ENCODE measurements at places on chromosomes 12 and 14. TPM values are rescaled to one million over a fixed set of nuclear protein-coding genes. Genes with fewer than 3 reads are reported as not detected.

- no peak for DNase-seq
- H3K27me3 ChIP-seq = no peaks in the 10 kb centered on the region
- no peak overlapping the region for H3K27ac ChIP-seq
- no peak overlapping the region for H3K4me3 ChIP-seq
- H3K36me3 ChIP-seq = no peaks in the 10 kb centered on the region
Observed at GRCh38 chr12:94743174-94743573, 92.8 kb upstream of the TMCC3 start.

GRCh38 chr14:101879529-101880336 is 84.6 kb upstream of the DYNC1H1 start:
- DNase-seq = no peak
- H3K4me1 ChIP-seq = peaks cover 22% of the 10 kb centered on the region
- H3K27ac ChIP-seq = no peak overlapping the region
- no peak overlapping the region for H3K4me3 ChIP-seq
- no peaks in the 10 kb centered on the region for H3K36me3 ChIP-seq

DNA sequence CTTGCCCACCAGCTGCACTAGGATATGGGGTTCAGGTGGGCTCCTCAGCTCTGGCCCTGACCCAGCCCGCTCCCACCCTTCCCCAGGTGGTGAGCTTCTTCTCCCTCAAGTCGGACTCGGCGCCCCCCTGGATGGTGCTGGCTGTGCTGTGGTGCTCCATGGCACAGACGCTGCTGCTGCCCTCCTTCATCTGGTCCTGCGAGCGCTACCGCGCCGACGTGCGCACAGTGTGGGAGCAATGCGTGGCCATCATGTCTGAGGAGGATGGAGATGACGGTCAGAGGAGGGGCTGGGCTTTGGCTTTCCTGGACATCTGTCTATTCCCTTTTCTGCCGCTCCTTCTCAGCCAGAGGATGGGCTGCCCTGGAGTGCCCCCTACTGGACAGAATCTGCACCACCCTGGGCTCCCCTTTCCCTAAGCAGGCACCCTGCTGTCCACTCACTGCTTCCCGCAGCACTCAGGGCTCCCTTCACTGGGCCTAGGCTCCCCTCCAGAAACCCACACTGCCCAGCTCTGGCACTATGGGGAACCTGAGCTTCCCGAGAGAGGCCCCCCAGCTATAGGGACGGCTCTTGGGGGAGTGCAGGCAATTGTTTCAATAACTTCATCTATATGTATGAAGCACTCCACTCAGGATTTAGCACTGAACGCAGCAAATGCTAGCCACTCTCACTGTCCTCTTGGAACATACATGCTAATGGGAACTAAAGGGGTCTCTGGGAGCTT is 2.6 kb upstream of the P3H3 start:
- no peak for DNase-seq
- H3K27ac ChIP-seq = peak overlapping the region; percentile 20
- no peaks in the 10 kb centered on the region for H3K27me3 ChIP-seq

GRCh38 chr14:61466249-61466904 is 145.0 kb downstream of the PRKCH start:
- no peak overlapping the region for H3K4me3 ChIP-seq
- no peak for DNase-seq
- H3K4me1 ChIP-seq = peaks cover 62% of the 10 kb centered on the region

- H3K27me3 ChIP-seq = no peaks in the 10 kb centered on the region
- no peak for DNase-seq
- H3K27ac ChIP-seq = no peak overlapping the region
- no peaks in the 10 kb centered on the region for H3K36me3 ChIP-seq
Observed at GRCh38 chr12:24488091-24488596, 460.8 kb downstream of the BCAT1 start.

DNA sequence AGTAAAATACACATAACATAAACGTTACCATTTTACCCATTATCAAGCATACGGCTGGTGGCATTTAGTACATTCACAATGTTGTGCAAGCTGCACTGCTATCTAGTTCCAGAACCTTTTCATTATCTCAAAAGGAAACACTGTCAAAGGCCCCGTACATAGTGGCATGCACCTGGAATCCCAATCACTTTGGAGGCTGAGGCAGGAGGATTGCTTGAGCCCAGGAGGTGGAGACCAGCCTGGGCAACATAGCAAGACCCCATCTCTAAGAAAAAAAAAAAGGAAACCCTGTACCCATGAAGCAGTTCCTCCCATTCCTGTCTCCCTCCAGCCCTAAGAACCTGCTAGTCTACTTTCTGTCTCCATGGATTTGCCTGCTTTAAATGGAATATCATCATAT is 7.4 kb upstream of the HVCN1 start:
- no peaks in the 10 kb centered on the region for H3K36me3 ChIP-seq
- no peak for DNase-seq
- H3K4me3 ChIP-seq = no peak overlapping the region
- H3K27me3 ChIP-seq = no peaks in the 10 kb centered on the region
- H3K4me1 ChIP-seq = peaks cover 11% of the 10 kb centered on the region

DNA sequence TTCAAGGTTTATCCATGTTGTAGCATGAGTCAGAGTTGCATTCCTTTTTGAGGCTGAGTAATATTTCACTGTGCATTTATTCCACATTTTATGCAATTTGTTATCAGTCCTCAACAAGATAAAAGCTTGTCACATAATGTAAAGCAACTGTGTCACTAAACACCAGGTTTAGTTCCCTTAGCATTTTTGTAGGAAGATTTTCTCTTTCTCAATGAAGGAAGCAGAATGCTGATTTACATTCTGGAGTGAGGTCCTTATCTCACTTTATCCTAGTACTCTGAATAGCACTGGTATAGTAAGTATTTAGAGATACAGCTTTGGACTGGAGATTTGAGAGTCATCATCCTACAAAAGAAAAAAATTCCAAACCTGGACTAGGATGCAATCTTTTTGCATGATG is 9.8 kb upstream of the EXD2 start:
- no peaks in the 10 kb centered on the region for H3K27me3 ChIP-seq
- no peaks in the 10 kb centered on the region for H3K4me1 ChIP-seq
- H3K27ac ChIP-seq = no peak overlapping the region
- no peaks in the 10 kb centered on the region for H3K36me3 ChIP-seq

DNA sequence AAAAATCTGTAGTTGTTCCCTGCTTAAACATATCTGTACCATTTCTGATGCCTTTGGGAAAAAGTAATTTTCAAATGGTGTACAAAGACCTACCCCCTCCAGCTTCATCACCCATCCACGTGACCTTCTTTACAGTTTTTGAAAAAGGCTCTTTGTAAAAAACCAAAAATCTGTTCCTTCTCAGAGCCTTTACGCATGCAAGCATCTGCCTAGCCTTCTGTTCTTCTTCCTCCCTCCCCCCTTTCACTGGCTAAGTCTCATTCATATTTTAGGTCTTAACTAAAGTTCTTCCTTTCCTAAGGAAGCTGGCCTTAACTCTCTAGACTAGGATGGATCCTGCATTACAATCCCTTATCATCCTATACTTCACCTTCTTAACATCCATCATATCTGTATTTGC is 10.4 kb downstream of the CAPRIN2 start:
- H3K4me3 ChIP-seq = no peak overlapping the region
- no peaks in the 10 kb centered on the region for H3K27me3 ChIP-seq

CLEC4E gene
- total RNA-seq = not detected

KRT6C gene
- 257 TPM for total RNA-seq

CIROP gene
- total RNA-seq = not detected

All from vagina (tissue), 2 donors.